Cerebellum (tissue), 4 donors: ENCODE measurements at places on chromosomes 12 and 14.

DNA sequence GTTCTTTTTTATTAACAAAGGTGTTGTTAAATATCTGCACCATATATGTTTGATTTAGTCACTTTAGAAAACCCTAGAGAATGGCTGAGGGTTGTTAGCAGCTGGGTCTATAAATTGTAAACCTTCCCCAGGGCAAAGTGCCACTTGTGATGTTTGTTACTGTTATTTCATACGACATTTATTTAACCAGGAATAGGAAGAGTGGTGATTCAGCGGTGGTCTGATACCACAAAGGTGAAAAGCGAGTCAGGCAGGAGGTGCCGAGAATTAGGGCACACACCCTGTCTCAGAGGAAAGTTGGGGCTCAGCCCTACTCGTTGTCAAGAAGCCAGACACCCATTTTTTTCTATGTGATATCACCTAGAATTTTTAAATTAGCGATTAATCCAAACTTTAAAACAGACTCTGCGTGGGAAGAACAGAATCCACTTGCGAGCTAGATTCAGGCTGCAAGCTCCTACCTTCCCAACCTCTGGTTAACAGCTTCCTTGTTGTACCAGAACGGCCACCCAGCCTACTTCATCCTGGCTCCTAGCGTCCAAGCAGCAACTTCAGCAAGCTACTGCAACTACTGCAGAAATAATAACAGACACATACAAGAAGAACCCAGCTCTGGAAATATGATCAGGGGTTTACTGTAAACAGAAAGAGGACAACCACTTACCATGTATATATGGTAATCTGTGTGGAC lies 126.7 kb downstream of the TMEM132D start:
- DNase-seq = no peak

- peak; percentile 69 for DNase-seq
Observed at GRCh38 chr12:124445121-124445718, 122.2 kb downstream of the NCOR2 start.

DNA sequence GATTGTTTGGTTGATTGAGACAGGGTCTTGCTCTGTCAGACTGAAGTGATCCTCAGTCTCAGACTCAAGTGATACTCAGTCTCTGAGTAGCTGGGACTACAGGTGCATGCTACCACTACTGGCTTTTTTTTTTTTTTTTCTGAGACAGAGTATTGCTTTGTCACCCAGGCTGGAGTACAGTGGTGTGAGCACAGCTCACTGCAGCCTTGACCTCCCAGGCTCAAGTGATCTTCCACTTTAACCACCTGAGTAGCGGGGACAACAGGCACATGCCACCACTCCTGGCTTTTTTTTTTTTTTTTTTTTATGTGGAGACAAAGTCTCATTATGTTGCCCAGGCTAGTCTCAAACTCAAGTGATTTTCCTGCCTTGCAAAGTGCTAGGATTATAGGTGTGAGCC lies 31.8 kb downstream of the CPSF2 start:
- DNase-seq = no peak

DNA sequence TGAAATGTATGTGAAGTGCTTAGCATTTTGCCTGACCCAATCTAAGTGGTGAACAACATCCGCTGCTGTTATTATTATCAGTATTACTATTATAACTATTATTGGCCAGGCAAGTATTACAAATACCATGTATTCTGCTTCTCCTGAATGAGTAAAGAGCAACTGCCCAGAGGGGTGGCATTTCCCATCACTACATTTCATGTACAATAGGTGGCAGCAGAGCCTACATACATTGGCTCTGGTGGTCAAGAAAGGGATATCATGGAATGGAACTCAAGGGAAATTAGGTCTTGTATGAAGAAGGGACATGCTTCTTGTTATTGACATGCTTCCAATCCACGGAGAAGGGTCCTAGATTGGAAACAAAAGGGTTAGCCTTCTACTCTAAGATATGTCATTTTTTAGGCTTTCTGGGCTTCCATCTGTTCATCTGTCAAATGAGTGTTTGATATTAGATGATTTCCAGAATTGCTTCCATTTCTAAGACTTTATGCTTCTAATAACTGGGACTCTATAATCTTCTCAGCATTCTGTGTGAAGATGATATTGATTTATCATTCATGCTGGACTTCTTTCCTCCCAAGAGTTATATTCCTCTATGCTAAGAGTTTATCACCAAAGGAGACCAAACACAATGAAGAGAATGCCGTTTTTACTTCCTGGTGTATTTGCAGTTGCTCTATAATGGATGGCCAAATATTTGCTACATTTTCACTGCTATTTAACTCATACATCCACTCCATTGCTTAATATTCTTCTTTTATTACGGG lies 239.1 kb downstream of the SSPN start:
- DNase-seq = peak; percentile 29

GRCh38 chr12:104410326-104410725 lies 46.4 kb upstream of the CHST11 start:
- DNase-seq = no peak

DNA sequence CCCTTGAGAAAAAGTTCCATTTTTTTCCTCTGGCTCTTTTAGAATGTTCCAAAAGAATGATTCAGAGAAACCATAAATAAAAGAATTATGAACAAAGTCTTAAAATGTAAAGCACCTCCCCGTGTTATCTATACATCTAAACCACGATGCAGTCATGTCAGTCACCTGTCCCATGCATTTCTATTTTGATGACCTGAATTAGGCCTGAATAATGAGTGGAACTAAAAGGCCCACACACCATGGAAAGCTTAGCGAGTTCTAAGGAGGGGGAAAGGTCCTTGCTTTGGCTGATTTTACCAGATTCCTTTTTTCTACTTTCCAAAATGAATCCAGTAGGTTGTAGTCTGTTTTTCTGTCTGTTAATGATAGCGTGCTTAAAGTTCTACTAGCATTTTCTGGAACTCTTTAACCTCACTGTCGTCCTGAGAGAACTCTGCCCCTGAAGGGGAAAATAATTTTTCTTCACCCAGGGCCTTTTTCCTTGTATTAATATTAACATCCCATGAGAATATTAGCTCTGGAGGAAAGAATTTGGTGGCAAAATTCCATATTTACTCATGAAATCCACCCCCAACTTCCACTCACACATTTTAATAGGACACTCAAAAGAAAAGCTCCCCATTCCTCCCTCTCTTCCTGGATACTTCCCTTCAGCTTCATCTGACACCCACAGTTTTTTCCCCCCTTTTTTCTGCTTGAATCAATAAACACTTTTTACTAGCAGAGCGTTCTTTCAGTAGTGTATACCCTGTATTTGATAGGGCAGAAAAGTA lies 266.3 kb upstream of the DIO2 start:
- no peak for DNase-seq

DNA sequence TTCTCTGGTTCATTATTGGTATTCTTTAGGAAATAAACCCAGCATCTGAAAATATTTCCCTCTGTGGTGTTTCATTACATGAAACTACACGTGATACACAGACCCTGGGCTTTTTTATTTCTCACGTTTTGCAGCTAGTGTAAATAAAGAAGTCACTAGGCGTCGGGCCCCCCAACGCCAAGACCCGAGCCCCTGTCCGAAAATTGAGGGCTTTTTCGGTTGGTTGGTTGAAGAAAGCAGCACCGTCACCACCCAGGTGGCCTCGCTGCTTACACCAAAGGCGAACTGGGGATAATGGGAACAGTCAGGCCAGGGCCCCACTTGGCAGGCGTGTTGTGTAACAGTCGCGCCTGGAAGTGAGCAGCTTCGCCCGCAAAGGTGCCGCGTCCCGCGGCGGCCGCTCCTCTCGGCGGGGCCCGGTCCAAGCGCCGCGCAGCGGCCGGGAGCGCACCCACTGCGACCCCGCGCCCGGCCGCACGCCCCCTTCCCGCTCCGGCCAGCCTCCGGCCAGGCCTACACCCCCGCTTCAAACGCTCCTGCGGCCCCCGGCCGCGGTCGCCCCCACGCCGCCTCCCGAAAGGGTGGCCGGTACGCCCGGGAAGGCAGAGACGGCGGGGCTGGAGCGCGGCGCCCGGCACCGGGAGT lies 1.2 kb downstream of the DUSP16 start:
- peak; percentile 63 for DNase-seq

GRCh38 chr14:77979666-77980351 lies 179.9 kb downstream of the ADCK1 start:
- no peak for DNase-seq

DNA sequence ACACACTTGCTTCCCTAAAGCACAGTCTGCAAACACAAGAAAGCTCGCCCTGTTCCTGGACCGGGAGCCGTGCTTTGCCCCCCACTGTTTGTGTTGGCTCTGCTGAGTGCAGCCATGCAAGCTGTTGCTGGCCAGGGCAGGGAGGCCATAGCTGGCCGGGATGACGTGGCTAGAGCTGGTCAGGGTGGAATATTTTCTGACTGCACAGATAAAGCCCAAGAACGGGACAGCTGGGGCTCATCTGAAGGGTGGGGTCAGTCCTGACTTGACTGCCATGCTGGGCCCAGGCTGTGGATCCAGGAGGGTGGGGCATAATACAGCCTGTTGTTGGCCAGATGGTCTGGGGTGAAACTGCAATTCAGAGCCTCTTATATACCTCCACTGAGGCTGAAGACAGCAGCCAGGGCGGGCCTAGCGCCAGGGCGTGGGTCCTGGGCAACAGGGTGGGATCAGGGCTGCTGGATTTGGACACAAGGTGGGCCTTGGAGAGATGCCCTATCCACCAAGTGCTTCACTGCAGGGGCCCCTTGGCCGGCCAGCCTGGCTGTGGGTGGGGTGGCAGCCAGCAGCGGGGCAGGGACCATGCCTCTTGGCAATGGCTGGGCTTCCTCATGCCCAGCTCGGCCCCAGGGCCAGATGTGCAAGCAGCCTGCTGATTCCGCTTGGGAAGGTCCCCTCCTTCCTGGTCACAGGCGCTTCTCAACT lies 14.8 kb downstream of the KMT5A start:
- peak; percentile 92 for DNase-seq

GRCh38 chr14:98949481-98950135 lies 322.4 kb downstream of the BCL11B start:
- DNase-seq = peak; percentile 28

DNA sequence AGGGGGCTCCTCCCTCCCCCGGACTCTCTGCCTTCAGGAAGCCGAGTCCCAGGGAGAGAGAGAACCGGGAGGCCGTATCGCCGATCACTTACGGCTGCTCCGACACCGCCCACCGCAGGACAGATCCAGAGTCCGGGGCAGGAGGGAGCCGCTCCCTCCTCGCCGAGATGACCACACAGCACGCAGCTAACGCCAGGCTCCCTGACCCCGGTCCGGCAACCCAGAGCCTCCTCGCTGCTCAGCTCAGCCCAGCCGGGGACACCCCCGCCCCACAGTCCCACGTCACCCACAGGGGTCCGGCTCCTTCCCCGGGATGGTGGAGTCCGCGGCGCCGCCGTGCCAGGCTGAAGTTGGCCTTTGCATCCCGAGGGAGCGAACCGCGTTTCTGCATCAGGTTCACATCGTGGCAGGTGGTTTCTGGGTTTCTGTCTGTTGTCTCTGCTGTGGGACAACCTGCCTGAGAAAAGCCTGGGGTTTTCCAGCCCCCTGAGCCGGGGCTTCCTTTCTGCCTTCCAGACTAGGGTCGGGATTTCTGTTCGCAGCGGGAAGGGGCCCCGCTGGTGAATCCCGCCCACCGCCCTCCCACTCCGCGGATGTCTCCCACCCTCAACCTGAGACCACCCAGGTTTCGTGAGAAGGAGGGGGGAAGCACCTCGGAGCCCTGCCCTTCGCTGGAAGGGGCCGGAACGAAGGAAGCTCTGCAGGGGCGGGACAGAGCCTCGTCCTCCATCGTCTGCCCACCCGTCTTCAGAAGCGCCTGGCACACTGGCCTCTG lies 61.2 kb downstream of the NOC4L start:
- DNase-seq = no peak

DNA sequence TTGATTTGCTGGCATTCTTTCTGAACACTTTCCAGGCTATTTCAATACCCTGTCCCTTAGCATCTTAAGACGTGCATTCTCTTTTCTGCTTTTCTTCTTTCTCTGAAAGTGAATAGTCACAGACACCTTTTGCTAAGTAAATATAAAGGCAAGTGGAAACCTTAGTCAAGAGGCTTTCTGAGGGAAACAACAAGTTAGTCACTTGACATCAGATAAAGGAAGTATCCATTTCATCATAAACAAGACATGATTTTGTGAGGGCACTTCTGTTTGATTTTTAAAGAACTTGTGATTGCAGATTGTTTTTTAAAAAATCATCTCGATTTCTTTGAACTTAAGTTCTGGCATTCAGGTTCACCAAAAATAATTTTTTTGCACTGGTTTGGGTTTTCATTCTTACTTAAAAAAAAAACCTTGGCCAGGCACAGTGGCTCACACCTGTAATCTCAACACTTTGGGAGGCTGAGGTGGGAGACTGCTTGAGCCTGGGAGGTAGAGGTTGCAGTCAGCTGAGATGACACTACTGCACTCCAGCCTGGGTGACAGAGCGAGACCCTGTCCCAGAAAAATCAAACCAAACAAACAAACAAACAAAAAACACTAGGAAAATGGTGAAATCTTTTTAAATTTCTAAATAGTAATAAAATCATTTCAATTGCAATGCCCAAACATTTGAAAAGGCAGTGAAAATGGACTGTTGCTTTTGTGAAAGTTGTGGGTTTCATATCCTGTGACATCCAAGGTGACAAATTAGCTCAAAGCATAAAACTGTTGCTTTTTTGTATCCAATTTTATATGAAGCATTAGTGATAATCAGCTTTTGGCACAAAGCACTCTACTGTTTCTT lies 8.3 kb upstream of the KLHL42 start:
- DNase-seq = no peak

DNA sequence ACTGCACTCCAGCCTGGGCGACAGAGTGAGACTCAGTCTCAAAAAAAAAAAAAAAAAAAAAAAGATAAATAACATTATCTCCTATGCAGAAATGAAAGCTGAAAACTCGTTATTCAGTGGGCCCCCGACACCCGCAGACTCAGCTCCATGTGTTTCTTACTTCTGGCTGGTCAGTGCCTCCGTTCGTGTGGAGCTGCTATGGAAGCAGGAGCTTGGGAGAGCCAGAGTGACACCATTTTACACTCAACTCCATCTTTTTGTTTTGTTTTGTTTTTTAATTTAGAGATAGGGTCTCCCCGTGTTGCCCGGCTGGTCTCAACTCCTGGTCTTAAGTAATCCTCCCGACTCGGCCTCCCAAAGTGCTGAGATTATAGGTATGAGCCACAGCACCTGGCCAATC lies 13.3 kb upstream of the PLEKHG6 start:
- no peak for DNase-seq

DNA sequence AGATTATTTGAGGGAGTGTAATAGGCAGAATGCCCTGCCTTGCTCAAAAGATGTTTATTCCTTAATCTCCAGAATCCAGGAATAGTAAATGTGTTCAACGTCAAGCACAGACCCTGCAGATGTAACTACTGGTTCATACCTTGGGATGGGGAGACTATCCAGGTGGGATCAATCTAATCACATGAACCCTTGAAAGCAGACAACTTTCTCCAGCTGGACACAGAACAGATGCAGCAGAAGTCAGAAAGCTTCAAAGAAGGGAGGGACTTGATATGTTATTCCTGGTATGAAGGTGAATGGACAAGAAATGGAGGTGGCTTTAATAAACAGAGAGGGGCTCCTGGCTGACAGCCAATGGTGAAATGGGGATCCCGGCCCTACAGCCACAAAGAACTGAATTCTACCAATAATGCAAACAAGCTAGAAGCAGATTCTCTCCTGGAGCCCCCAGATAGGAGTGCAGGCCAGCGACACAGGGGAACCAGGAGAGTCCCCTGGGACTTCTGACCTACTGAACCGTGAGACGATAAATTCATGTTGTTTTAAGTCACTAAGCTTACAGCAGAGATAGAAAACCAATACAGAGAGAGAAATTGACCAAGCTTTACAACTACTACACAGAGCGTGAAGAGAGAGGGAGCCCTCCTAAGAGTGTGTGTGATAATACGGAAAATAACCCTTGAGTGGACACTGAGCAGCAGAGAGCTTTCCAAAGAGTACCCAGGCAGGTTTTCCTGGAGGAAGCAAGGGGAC lies 133.5 kb upstream of the TMEM132C start:
- DNase-seq = no peak

GRCh38 chr14:68278576-68279436 lies 459.2 kb downstream of the RAD51B start:
- DNase-seq = no peak
